BJ (cell line): ENCODE measurements at places on chromosomes 7 and 10.

GRCh38 chr7:46494028-46494427 is 573.0 kb upstream of the IGFBP3 start:
- peak; percentile 45 for DNase-seq

DNA sequence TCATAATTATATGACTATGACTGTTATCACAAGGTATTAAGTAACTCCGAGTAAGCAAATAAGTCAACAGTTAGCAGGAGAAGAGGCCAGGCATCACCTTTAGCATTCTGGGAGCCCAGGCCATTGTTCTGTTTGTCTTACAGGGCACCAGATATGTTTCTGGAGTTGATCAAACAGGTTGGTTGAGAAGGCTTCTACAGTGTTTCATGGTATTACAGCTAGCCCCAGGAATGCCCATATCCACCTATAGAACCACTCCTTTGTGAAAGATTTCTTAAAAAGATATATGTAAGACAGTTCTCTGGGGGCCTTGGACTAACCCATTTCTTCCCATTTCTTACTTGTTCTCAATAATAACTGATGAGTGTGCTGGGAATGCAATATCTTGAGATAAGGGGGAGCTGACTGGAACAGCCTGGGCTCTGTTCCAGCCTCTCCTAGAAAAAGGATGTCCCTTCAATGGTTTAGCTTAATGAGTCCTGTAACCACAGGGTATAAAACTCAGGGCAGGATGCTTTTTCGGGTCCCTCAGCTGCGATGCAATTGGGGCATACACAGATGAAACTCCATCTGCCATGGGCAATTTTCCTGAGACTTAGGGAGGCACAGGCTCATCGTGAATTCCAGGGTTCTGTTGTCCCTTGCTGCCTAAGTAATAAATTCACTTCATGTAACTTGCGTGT is 286.4 kb downstream of the BAMBI start:
- no peak for DNase-seq

DNA sequence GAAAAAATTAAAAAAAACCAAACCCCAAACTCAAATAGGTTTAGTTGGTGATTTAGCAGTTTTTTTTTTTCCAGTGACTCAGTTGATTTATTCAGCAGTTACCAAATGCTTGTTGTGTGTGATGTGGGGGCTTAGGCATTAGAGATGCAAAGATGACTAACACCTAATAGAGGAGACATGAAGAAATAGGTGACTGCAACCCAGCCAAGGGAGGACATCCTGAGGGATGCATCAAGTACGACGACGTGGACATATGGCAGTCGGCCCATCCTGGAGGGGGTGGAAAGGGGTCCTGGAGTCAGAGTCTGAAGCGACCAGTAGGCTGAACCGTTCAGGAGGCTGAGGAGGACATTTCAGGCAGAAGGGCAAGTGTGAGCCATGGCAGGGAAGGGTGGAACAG is 35.5 kb downstream of the LRMDA start:
- DNase-seq, result no peak

DNA sequence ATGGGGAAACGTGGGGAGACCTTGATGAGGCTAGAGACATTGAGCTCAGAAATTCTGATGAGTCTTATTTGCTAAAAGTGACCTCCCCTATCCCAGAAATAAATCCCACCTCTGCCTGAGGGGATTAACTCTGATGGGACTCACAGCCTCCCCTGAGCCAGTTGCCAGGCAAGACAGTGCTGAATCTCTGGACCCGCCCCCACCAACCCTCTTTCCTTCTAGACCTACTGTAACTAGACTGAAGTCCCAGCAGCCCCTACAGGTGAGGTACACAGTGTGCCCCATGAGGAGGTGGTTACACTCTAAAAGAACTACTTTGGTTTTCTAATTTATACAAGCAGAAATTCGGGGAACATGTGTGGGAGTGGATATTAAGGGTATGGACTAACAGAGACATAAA is 42.9 kb downstream of the PTPRE start:
- no peak for DNase-seq

DNA sequence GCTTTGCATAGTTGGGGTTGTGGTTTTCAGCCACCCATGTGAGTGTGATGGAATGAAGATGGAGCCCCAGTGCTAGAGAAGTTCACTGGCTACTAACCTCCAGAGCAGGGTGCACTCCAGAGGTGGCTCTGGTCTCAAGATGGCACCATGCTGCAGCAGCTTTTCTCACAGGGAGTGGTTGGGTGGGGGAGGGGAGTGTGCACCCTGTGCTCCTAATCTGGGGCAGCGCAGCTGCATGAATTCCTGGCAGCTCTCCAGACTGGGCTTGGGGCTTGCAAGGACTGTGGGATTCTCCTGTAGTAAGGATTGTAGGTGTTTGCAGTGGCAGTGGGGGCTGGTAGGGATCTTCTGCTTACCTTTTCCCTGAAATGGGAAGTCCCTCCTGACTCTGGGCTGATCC is 23.7 kb downstream of the PHTF2 start:
- DNase-seq, result no peak

- DNase-seq, result no peak
These were observed 65.0 kb downstream of the CCDC71L start for GRCh38 chr7:106595922-106596321.

- no peak for DNase-seq
These were observed 32.2 kb downstream of the FOXL3 start for GRCh38 chr7:322111-322671.

GRCh38 chr7:26090927-26091519 is 61.0 kb upstream of the NFE2L3 start:
- peak; percentile 11 for DNase-seq
